CD4-positive, alpha-beta T cell treated with Interferon alpha-2 for 1 hour (primary cell): ENCODE measurements at places on chromosomes 7 and 10.

DNA sequence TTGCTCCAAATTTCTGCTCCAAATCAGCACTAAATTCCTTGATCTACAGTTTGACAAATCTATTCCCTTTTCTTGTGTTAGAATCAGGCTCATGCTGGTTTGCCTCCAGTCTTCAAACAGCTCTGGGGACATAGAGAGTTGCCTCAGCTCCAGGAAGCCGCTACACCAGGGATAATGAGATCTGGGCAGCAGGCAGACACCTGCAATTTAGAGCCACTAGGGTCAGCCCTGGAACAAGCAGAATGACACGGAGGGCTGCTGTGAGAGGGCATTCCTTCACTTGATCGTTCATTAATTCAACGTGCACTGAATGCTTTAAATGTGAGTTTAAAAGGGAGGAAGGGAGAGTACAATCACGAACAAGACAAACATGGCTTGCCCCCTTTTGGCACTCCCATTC, 3.7 kb upstream of the ELMO1 start:
- no peak for DNase-seq

- DNase-seq, result no peak
Measured at GRCh38 chr10:17802976-17803375, 6.2 kb upstream of the MRC1 start.

DNA sequence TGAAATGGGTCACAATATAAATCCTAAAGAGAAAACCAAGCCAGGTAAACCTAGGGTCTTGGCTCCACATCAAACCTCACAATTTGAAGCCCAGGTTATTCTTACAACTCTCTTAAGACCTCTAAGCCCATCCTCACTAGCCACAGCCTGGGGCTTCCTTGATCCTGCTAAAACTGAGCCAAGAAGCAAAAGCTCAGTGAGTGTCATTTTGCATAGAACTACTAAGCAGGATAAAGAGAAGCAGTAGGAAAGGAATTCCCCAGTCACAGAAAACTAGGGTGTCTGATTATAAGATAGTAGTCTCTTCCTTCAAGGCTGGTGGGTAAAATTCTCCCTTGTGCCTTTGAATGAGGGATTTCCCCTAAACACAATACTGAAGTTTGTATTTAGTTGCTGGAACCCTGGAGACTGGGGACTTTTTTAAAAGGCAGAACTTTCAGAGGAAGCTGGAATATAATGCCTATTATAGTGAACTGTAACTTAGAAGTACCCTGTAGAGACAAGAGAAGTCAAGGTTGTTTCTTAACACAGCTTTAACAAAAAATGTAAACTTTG, 196.6 kb upstream of the KIAA1217 start:
- DNase-seq, result no peak

DNA sequence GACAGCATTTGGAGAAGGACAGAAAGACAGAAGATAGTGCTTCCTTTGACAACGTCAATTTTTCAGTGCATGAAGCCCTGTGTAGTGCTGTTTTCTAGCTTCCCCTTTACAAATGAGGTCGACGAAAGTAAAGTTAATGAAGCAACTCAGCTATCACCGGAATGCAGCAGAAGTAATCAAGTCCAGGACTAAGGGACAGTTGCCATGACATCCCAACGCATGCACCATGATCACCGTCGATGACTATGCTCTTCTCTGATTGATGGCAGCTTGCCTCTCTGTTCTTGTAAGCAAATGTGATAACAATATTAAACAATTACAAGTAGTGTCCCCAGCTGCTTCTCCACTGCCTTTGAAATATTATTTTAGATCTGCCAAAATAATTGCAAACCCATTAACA, 205.8 kb downstream of the FRMD4A start:
- no peak for DNase-seq

DNA sequence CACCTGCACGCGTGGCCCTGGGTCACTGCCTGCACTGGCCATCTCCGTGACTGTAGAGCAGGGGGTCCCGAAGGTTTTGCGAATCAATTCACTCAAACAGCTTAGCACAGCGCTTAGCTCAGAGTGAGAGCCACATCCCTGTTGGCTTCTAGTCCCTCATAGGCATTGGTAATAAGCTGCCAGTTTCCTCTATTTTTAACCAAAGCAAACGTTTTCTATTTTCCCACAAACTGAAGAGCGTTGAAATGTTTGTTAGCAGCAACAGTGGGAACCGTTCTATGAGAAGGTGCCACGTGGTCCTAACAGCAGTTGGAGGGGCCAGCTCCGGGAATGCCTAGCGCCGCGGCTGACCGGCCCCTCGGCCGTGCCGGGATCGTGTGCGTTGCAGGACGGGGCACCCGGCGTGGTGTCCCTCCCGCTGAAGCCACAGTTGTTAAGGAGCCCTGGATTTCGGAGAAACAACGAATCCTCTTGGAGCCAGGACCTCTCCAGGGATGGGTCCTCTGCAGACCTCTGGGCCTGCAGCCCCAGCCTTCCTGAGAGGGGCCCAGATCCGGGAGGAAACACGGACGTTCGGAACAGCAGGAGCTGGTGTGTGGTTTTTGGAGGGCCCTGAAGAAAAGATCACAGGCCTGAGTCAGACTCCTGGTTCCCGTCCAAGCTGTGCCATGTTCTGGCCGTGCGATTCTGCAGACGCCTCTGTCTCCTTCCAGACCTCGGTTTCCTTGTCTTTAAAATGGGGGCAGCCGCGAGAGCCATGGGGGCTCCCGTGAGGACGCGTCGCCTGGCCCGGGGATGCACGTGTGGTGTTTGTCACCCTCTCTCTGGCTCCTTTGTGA, 40.3 kb downstream of the FAM20C start:
- DNase-seq, result no peak

GRCh38 chr7:2880874-2881533, 36.9 kb upstream of the GNA12 start:
- DNase-seq, result no peak

- DNase-seq, result no peak
Measured at GRCh38 chr10:3755440-3756359, 29.3 kb downstream of the KLF6 start.

DNA sequence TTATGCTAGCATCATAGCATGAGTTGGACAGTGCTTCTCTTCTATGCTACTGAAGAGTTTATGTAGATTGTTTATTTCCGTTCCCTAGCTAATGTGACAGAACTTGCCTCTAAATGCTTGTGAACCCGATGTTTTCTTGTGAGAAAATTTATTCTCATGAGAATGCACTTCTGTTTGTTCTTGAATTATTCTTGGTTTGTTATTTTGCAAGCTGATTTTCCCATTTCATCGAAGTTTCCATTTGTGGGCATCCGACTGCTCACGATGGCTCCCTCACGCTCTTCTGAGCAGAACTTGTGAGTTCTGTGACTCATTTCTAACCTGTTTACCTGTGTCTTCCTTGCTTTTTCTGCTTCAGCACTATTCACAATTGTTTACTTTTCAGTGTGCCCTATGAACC, 59.9 kb downstream of the WDFY4 start:
- DNase-seq, result no peak
